ENCODE measurements at places on chromosomes 5 and 9.

GRCh38 chr5:172672681-172673080, 31.6 kb downstream of the NEURL1B start:
- no peak for DNase-seq

DNA sequence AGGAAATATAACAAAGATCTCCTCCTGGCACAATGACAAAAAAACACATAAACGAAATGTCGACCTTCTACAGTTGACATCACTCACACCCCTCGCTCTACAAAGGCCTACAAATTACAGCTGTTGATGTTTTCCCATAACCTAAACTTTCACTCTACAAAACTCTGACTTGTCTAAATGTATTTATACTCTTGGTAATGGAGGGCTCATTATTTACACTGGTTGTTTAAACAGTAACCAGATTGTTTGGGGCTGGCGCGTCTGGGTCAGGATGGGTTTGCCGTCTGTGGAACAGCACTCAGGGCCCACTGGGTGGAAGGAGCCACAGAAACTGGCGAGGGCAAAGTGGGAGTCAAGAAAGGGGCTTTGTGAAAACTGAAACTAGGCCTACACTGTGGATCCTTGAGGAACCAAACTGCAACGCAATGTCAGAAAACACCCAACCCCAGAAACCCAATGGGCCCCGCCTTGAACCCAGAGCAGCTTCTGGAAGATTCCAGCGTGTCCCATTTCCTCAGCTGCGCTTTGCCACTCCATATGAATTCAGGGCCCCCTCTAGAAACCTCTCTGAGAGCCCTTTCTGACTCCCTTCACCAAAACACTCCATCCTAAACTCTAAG, 136.7 kb downstream of the ROR2 start:
- no peak for DNase-seq

DNA sequence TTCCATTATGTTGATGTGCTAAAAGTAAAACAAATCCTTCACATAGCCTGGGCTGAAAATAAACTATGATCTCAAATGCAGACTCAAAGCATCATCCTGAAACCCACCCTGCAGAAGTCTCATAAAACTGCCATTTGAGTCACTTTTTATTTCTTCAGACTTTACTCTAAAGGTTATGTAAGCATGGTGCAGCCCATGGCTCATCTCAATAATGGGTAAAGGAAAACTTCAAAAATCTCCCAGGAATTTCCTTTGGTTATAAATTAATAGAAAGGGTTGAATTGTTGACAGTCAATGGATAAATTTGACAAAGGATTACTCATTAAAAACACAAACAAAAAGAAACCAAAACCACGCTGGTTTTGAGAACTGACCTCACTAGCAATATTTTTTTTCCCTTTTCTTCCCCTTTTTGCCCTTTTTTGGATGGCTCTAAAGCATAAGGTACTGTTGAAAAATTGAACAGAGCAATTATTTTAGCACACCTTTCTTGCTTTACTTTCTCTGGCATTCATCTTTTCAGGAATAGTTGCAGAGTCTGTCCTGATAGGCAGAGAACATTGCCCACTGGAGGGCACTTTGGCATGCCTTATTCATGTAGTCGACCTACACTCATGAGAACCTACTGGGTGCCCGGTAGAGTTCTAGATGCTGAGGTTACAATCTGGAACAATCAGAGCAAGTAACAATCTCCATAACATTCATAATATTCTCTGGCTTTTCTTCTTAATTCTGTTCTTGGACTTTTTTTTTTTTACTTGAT, 191.4 kb downstream of the TMEM167A start:
- DNase-seq: no peak

- DNase-seq: no peak
Measured at GRCh38 chr5:88719434-88719833, 163.6 kb downstream of the MEF2C start.

DNA sequence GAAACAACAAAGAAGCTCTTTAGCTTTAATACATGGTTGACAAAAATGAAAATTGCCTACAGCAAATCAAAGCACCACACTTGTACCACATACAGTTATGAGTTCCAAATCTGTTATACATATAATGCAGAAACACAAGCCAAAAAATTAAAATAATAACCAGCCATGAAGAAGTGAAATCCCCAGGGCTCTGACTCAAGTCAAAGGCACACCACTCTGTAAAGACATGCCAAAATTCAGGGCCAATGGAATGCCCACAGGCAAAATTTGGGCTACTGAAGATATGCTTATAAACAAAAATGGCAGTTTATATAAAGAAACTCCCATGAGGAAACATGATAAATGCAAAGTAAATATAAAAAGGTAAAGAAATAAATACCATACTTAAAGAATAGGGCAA, 29.0 kb downstream of the THBS4 start:
- DNase-seq: no peak

DNA sequence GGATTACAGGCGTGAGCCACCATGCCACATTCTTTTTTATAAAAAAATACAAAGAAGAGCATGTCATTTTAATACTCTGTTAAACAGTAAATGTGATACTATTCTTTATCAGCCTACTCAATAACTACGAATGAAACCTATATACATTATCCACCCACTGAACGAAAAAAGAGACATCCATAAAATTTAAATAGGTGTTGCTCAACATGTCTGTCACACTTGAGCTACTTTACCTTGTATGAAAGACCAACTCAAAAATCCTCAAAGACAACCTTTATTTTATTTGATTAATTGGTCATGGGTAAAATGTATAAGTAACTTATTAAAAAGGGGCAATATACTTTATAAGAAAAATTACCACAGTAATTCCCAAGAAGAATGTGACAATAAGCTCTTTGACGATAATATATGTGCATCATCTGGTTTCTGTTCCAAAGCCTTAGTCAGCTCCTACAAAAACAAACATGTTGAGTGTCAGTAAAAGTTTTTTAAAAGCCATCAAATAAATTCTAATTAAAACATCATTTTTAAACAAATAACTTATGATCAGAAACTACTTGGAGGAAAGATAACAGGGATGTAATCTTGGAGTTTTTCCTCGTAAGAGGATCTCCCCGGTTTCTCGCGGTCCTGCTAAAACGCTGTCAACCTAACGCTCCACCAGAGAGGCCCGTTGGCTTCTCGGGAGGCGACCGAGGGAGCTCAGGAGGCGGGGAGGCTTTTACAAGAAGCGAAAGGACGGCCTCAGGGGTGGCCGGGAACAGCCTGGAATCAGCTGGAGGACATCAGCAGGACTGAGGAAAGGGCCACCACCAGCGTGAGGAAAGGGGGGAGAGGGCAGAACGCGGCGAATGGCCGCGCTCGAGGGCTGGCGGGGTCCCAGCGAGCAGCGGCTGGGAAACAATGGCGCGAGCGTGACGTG, 13.5 kb upstream of the ANKRD18B start:
- peak; percentile 50 for DNase-seq

GRCh38 chr5:127243011-127243410, 47.6 kb upstream of the MEGF10 start:
- DNase-seq: no peak

DNA sequence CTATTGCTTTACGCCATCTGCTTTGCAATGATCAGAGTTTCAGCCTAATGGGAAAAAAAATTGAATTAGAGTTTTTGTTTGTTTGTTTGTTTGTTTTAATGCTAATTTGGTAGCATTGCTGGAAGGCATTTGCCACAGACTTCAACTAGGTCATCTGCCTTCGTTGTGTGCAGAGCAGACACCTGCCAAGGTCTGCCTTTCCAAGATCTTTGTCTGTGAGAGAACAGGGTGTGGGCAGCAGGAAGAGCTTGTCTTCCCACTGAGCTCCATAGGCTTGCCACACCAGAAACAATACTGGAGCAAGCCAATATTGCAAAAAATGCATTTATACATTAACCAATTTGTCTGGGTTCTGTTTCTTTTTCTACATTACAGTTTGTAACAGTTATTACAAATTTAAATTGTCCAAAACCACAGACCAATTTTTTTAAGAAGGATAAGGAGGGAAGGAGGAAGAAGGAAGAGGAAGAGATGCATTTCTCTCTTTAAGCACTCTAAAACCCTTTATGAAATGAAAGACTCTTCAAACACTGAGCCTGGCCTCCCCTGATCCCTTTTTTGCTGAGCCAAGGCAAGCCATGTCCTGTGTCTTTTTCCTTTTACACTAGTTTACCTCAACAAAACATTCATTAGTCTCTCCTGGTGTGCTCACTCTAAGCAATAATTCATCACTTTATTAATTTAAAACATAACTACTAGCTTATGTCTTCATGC, 210.5 kb downstream of the SNX18 start:
- DNase-seq: no peak

GRCh38 chr5:1471240-1471853, 26.1 kb upstream of the SLC6A3 start:
- DNase-seq: no peak

- DNase-seq: no peak
Measured at GRCh38 chr9:36827593-36827992, 206.5 kb downstream of the PAX5 start.

DNA sequence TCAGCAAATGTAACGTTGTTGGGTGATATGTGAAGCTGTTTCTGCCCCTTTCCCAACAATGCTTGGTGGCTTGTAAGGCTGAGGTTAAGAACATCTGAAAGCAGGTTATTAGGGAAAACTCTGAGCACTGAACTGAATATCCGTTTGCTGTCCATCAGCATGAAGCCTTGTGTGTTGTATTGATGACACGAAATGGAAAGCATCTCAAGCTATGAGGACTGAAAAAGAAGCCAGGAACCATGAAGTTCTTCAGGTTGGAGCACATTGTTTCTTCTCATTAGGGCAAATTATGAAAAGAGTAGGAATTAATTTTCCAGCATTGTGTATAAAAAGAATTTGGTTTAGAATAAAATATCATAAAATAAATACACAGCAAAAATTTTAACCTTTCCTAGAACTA, 106.8 kb downstream of the IZUMO3 start:
- DNase-seq: no peak

GRCh38 chr5:109868737-109869136, 179.0 kb downstream of the MAN2A1 start:
- no peak for DNase-seq

GRCh38 chr5:15772131-15772530, 272.2 kb downstream of the FBXL7 start:
- DNase-seq: no peak

DNA sequence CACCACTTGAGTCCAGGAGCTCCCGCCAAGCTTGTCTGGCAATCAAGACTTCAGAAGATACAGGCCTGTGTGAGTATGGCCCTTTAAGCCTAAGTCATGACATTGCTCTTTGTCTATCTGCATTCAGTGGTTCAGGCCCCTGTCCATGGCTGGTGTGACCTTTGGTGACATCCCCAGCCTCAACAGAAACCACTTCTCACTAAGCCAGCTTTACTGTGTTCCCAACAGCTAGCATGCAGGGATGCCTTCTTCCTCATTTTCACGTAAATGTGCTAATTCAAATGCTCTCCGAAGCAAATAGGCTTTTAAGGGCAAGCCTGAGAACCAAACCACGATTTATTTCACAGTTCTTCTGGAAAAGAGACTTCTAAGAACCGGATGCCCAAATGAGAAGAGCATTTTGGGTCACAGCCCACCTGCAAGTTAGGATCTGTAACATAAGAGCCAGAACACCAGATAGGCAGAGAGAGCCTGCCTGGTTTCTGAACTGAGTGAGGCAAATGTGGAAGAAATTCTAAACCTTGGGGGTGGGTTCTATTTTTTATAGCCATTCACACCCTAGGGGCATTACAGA, 14.9 kb downstream of the CD180 start:
- DNase-seq: no peak

GRCh38 chr5:111347021-111347420, 122.8 kb downstream of the CAMK4 start:
- no peak for DNase-seq

DNA sequence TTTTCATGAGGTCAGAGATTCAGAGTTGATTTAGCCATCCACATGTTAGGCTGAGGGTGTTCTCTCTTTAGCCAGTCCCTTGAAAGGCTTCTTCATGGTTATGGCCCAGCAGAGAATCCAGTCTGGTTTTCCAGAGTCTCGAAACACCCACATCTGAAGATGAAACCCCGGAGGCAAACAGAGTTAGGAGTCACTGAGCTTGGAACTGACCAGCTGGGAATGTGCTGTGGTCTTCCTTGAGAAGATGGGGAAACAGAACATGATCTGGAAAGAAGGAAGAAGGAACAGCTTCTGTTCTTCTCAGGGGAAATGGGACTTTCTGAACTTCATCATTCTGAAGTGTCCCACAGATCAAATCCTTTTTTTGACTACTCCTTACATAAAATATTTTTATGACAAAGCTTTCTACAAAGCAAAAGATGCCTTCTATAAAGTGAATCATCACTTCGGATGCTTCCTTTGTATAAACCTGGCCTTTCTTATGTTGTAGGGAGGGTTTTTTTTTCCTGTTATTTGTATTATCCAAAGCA, 45.4 kb downstream of the ZNF618 start:
- no peak for DNase-seq

DNA sequence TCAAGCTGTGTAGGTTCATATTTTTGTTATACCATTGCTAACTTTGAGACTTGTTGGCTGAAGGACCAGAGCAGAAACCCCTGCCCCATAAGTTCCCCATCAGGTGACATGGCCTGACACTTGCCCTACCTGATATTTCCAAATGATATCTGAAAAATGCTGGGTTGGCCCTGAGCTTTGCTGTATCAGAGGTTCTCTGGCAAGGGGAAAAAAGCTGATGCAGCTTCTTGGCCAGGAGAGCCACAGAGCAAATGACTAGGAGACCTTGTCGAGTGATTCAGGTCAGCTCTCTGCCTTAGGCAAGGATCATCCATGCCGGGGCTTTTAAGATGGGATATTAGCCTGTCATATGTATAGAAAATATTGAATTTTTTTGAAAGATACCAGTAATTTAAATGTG, 2.9 kb upstream of the MEGF9 start:
- DNase-seq: no peak

DNA sequence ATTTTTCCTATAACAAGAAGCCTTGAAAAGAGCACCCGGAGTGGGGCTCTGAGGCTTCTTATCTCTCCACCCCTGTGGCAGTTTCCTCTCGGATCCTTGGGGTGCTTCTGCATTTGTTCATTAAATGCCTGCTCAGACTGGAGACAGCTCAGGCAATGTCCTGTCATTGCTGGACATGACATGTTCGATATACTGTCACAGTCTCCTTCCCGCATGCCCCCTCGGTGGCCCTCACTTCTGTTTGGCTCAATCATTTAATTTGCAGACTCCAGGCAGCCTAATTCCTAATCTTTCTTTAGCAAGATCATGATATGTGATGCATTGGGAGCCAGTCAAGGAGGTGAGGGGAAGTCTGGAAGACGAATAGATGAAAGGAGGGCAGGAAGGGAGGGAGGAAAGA, 37.5 kb upstream of the CPEB4 start:
- no peak for DNase-seq

GRCh38 chr9:38361473-38361850, 31.0 kb upstream of the ALDH1B1 start:
- no peak for DNase-seq

Data from occipital lobe (tissue), 3 donors.